ENCODE measurements at places on chromosomes 12 and 14.

GRCh38 chr14:33250963-33251362 is 312.3 kb downstream of the NPAS3 start:
- no peak for DNase-seq

GRCh38 chr12:76010732-76011458 is 20.7 kb downstream of the PHLDA1 start:
- no peak for DNase-seq

DNA sequence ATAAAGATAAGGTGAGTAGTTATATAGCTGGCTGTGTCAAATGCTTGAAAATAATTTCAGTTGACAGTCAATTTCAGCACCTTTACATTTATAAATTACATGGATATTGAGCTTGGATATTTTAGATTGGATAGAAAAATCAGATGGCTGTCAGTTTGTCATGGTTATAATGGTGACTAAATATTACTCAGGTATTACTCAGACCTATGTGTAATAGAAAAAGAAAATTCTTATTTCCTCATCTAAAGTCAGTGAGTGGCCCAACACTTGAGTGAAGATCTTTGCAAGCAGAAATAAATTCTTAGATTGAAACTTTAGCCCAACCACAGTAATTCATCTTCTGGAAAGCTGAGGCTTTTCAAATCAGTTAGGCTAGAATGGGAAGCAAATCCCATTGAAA is 354.4 kb downstream of the NAV3 start:
- DNase-seq = no peak

DNA sequence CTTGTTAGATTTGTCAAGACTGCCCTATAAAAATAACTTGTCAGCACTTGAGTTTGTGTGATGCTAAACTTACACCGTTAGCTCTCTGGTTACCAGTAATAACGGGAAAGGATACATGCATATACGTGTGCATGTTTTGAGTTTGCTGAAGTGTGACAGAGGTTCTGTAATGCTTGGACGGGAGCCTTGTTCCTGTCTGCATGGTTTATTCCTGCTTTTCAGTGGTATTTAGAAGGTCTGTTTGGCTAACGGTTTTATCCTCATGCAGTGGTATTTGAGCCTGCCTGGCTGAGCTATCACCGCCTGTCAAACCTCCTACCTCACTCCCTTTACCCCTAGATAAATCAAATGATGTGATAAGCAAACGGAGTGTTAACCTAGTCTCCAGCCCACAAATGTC is 305.6 kb downstream of the GALC start:
- DNase-seq = no peak

GRCh38 chr12:19893514-19893913 is 454.2 kb downstream of the AEBP2 start:
- peak; percentile 14 for DNase-seq

DNA sequence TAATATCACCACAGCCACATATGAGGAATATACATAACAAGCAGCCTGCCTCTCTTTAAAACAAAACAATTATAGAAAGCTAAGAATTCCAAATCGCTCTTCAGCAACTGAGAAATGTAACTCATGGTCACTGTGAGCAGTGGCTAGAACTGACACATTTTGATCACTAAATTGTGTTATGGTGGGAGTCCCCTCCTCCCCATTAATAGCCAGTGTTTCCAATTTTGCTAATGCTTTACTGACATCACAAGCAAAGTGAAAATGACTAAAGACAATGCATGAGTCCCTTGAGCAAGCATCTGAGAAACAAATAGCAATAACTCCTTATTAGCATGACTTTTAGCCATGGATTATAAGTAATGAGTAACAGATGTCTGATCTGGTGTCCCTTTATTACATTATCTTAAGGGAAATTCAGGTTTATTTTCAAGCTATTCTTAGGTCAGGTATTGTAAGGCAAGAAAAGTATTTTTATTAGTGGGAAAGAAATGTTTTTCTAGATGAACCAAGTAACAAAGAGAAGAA is 148.3 kb downstream of the KCNH5 start:
- DNase-seq = peak; percentile 80

DNA sequence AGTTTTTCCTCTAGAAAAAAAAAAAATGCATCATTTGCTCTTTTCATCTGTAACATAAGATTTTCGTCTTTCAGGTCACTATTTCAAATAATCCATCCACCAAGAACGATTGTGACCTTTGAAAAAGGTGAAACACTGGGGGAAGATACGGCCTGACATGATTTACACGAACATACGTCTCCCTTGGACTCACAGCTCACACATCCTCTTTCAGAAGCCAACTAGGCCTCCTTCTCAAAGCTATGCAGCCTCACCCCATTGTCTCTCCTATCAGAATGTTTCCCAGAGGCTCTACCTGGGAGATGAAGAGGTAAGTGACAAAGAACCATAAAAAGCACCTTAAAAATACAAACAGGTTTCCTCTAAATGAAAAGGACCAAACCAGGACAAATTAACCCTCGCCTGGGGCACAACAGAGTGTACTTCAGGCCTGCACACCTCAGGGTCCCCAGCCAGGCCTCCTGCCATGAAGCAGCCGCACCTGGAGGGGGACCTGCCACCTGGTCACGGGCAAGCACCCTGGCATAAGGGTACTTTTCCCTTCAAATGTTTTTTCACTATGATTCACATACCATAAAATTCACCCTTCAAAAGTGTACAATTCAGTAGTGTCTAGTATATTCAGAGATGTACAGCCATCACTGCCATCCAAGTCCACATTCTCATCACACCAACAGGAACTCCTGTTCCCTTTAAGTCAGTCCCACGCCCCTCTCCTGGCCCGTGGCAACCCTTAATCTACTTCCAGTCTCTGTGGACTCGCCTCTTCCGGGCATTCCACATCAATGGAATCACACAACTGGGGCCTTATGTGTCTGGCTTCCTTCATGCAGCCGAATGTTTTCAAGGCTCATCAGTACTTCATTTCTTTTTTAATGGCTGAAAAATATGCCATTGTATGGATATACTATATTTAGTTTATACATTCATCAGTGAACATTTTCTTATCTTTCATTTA is 5.4 kb downstream of the SLC15A4 start:
- DNase-seq = no peak

DNA sequence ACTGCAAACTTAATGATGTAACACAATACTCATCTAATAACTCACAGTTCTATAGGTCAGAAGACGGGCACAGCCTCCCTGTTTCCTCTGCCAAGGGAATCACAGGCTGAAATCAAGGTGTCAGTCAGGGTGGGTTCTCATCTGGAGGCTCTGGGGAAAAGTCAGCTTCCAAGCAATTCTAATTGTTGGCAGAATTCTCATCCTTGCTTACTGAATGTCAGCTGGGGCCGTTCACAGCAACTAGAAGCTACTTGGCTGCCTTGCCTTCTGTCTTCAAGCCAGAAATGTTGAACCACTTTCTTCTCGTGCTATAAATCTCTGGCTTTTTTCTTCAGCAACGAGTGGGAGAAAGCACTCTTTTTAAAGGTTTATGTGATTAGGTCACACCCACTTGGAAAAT is 80.1 kb upstream of the PDZRN4 start:
- no peak for DNase-seq

DNA sequence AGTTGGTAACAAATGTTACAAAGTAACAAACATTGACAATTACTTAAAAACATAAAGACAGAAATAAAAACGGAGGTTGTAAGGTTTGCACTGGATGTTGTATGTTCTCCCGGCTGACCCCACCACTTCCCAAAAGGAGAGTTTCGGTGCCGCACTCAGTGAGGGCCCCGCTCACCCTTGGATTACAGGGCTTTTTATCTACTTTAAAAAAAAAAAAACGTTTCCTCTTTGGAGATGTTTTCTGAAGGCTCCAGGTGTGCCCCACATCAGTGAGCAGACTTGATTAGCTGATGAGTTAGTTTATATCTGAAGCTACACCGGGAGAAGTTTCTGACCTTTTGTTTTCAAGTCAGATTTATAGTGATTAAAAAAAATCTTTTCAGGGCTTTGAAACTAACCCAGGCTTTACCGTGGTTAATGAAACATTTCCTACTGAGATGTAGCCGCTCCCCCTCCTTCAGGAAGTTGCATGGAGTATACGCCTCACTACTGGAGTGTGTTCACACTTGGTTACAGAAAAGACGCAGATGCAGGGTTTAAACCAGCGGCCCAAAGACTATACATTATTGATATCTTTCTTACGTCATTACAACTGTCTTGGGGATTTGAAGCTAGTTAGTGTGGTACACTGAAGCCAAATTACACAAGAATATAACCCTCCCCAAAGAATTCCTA is 38.0 kb upstream of the BCL7A start:
- DNase-seq = no peak

- no peak for DNase-seq
Measured at GRCh38 chr14:64683264-64683663, 21.0 kb upstream of the PLEKHG3 start.

- DNase-seq = no peak
Measured at GRCh38 chr14:81153187-81153586, 67.6 kb downstream of the GTF2A1 start.

DNA sequence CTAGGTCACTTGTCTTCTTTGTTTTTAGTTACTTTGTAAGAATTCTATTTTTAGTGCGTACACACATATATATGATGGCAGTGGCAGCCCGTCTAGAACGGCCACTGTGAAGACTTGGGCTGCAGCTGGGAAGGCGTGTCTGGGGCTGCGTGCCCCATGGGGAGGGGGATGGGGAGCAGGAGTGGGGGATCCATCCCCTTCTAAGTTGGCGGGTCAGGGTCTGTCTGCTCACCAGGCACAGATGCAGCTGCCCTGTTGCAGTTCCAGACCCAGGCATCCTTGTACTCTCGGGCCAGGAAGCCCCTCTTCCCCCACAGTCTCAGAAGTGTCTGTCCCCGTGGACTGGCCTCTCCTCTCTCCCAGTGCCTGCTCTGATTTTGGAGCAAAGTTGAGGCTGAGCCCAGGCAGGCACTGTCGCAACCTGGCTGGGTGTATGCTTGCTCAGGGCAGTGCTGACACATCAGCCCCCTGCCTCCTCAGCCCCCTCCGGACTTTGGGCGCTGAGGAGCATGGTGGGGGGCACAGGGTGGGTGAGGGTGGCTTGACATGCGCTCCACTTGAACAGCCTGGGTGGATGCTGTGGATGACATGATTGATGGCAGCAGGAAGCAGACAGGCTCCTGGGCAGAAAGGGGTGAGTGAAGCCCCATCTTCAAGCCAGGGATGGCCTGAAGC is 271.2 kb upstream of the NAV3 start:
- DNase-seq = no peak

GRCh38 chr14:88870777-88871176 is 46.3 kb downstream of the TTC8 start:
- no peak for DNase-seq

DNA sequence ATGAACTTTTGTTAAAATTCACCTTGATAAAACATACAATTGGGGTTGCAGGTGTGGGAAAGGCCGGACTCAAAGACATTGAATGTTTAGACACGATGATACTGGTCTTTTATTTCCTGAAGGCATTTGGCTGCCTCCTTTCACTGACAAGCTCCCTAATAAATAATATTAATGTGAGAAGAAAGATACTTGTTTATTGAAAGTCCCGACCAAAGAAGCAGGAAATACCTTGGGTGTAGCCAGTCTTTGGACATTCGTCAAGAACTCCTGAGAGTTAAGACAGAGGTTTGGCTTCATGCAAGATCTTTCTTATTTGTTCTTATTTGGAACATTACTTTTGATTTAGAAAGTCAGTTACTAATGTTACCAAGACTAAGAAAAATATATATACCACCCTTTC is 1133.8 kb upstream of the SEL1L start:
- no peak for DNase-seq

GRCh38 chr12:125773033-125773640 is 707.9 kb downstream of the AACS start:
- peak; percentile 41 for DNase-seq

- no peak for DNase-seq
Measured at GRCh38 chr12:58907391-58907790, 12.9 kb downstream of the LRIG3 start.

GRCh38 chr12:92149563-92149962 is 3.9 kb upstream of the BTG1 start:
- no peak for DNase-seq

DNA sequence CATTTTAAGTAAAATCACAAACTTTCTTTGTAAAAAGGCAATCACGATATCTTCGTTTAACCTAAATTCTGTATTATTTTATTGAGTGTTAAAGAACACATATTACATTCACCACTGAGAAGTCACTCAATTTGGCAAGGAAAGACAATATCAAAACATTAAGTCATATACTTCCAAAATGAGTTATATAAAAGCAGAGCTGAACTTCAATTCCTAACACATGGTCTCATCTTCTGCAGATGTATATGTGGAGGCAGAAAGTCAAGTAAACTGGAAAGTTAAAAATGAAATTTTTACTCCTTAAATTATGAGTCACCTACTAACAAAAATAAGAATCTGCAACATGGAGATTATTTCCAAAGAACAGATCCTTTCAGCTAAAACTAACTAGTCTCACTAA is 28.7 kb downstream of the BMAL2 start:
- no peak for DNase-seq

DNA sequence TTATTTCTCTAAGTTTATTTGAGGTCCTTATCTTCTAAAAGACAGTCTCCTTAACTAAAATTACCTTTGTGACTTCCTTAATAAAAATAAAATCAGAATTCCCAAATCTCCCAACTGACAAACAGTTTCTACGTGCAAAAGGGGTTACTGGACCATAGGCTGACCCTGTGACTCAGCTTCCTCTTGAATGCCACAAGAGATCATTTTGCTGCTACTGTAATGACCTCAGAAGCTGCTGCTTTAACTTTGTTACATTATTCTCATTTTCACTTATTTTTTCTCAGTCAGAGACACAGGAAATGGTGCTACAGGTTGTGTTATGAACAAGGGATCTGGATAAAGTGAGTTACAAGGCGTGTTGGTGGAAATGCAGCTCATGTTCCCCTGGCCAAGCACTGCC is 132.2 kb upstream of the TMTC2 start:
- DNase-seq = no peak

- no peak for DNase-seq
Measured at GRCh38 chr12:105343836-105344235, 13.3 kb downstream of the C12orf75 start.

- no peak for DNase-seq
Measured at GRCh38 chr12:31627456-31628054, 31.9 kb upstream of the ETFBKMT start.

DNA sequence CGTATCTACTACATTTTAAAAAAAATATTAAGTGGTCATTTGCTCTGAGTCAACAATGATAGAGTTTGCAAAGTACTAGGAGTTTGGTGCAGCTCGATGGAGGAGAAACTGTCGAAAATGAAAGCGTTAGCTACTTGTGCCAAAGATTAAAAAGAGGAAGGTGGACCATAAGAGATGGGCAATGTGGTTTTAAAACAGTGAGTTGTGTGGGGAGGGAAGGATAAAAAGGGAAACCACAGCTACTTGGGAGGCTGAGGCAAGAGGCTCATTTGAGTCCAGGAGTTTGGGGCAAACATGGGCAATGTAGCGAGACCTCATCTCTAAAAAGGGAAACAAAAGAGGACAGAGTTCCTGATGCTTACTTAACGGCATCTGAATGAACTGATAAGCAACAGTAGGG is 18.2 kb upstream of the STRAP start:
- no peak for DNase-seq

DNA sequence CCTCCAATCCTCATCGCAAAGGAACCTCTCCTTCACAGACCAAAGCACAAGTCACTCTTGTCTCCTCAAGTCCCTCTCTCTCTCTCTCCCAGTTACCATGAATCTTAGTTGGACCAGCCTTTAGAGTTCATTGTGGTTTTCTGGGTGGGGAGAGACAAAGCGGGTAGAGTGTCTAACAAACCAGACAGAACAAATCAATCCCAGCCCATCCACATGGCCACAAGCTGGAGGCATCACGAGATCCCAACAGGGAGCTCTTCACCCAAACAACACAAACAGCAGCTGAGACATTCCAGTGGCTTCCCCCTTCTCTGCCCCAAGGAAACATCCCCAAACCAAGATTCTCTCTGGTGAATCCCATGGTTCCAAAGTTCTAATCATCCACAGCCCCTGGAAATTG is 22.4 kb downstream of the ACTN1 start:
- DNase-seq = no peak

- peak; percentile 14 for DNase-seq
Measured at GRCh38 chr14:55731881-55732498, 152.0 kb downstream of the KTN1 start.

Measured in HAP-1 (cell line).